ENCODE measurements at places on chromosomes 6 and 20.

- no peak for DNase-seq
Observed at GRCh38 chr6:66029391-66029790, 322.4 kb upstream of the EYS start.

DNA sequence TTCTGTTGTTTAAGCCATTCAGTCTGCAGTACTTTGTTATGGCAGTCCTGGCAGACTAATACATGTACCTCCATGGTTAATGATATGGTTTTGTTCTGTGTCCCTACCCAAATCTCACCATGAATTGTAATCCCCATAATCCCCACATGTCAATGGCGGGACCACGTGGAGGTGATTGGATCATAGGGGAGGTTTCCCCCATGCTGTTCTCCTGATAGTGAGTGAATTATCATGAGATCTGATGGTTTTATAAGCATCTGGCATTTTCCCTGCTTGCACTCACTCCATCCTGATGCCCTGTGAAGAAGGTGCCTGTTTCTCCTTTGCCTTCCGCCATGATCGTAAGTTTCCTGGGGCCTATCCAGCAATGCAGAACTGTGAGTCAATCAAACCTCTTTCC lies 57.5 kb upstream of the NT5E start:
- DNase-seq = no peak

DNA sequence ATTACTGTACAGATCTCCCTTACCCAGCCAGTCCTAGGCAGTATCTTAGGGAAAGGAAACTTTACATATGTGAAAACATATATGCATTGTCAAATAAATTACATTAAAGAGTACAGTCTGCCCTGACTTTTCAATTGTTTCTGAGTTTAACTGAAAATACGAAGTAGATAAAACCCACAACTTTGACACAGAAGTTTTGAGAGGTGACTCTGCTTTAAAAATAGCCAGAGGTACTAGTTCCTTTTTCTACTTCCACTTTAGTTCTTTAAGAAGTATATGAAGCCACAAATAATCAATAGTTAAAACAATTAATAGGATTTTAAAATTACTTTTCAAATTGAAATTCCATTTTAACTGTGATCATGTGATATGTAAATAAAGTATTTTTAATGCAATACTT lies 62.9 kb downstream of the BMP5 start:
- no peak for DNase-seq

- DNase-seq = no peak
Observed at GRCh38 chr20:47576516-47577033, 74.9 kb downstream of the NCOA3 start.
